ENCODE measurements at places on chromosomes 3 and 15.
A peak's percentile ranks its signal among the peaks of the same experiment; 100 is the strongest.

DNA sequence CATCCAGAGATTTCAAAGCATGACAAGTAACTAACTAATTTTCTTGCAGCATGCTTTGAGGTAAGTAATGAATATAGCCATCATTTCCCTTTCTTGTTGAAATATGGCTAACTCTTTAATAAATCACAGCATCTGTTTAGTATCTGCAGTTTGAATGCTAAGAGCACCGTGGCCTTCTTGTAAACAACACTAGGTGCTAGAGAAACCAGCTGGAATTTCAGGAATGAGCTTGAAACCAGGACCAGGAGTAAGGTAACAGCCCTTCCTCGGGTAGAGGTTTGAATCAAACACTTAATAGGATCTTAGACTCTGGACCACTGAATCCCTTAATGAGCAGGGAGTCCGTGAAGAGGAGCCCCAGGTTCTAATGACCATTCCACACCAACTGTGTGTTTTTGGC is 13.6 kb downstream of the CALML4 start:
- DNase-seq: no peak

DNA sequence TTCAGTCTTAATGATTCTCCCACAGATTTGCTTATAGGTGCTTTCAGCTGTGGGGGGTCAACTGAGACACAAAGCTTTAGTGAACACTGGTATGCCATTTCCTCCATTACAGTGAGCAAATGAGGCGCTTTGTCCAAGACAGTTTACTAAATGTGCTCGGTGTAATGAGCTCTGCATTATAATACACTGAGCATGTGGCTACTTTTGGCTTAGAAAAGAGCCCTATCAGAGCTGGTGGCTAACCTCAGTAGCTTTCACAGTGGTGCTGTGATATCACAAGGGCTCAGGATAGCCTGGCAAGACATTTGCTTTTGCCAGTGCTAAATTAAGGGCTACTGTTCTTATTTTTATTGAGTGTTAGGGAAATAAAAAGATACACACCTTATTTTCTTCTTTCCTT is 749.7 kb upstream of the ARPP21 start:
- no peak for DNase-seq

DNA sequence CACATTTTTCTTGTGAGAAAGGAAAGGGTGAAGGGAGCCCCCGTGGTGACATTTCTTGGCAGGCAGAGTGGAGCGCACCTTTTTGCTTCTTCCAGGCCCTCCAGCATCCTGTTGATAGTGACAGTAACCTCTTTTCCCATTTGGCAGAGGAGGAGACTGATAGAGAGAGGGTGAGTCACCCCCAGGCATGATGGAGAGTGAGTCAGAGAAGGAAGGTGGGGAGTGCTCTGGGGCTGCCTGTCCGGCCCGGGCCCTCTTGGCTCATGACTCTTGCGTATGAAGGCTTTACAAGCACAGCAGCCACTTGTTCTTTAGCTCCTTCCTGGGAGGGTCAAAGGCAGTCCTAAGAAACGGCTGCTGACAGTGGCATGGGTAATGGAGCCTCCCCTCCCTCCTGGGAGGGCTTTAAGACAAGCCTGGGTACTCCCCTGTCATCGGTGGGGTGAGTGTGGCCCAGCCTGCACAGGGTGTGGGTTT is 16.0 kb downstream of the ANKRD63 start:
- DNase-seq: no peak

DNA sequence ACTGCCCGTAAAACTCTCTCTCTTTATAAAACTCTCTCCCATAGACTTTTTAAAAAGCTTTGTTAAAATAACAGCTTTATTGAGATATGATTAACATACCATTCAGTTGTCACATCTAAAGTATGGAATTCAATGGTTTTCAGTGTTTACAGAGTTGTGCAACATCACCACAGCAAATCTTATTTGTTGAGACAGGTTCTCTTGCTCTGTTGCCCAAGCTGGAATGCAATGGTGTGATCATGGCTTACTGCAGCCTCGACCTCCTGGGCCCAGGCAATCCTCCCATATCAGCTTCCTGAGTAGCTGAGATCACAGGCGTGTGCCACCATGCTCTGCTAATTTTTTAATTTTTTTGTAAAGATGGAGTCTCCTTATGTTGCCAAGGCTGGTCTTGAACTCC is 35.9 kb upstream of the TRAK1 start:
- peak; percentile 1 for DNase-seq

GRCh38 chr15:80710635-80711554 is 15.8 kb downstream of the ABHD17C start:
- peak; percentile 74 for DNase-seq

DNA sequence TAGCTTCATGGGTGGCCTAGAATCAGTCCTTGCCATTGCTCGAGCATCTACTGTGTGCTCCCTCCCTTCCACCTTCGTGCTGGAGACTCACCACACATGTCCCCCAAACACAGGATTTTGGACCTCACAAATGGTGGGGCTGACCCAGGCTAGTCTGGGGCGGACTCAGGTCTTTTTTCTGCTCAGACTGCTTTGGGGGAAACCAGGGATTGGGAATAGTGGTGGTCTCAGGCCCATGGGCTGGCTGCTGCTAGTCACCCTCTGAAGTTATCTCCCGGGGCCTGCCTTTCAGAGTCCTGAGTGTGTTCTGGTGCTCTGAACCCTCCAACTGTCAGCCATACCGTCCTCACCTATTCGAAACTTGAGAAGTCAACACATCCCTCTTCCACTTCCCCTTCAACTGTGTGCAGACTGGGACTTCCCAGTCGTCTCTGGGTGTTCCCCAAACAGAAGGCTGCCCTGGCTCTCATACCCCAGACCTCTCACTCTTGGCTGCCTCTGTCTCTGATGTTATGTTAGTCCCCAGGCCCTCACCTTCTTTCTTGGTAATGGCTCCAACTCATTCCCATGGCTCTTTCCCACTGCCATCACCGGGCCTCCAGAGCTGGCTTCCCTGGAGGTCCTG is 46.0 kb downstream of the PPCDC start:
- no peak for DNase-seq

GRCh38 chr3:53589201-53589600 is 94.8 kb downstream of the CACNA1D start:
- DNase-seq: no peak

GRCh38 chr3:194091141-194091540 is 44.8 kb upstream of the HES1 start:
- DNase-seq: no peak

- no peak for DNase-seq
Measured at GRCh38 chr15:74243431-74243830, 7.3 kb downstream of the CCDC33 start.

DNA sequence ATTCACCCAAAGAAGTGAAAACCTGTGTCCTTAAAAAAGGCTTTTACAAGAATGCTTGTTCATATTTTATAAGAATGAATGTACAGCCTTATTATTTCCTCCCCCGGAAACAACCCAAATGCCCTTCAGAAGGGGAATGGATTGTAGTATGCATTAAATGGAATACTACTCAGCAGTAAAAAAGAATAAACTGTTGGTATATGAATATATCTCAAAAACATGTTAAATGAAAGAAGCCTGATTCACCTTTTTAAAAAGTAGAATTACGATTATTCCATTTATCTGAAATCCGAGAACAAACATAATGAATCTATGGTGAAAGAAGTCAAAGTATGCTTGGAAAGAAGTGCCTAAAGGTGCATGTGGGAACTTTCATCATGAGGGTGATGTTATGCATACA is 20.5 kb downstream of the STT3B start:
- no peak for DNase-seq

DNA sequence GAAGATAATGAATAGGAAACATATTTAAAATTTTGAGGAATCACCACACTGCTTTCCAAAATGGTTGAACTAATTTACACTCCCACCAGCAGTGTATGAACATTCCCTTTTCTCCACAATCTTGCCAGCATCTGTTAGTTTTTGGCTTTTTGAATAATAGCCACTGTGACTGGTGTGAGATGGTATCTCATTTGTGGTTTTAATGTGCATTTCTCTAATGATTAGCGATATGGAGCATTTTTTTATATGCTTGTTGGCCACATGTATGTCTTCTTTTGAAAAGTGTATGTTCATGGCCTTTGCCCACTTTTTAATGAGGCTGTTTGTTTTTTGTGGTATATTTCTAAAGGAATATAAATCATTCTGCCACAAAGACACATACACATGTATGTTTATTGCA is 166.3 kb downstream of the NECTIN3 start:
- no peak for DNase-seq

DNA sequence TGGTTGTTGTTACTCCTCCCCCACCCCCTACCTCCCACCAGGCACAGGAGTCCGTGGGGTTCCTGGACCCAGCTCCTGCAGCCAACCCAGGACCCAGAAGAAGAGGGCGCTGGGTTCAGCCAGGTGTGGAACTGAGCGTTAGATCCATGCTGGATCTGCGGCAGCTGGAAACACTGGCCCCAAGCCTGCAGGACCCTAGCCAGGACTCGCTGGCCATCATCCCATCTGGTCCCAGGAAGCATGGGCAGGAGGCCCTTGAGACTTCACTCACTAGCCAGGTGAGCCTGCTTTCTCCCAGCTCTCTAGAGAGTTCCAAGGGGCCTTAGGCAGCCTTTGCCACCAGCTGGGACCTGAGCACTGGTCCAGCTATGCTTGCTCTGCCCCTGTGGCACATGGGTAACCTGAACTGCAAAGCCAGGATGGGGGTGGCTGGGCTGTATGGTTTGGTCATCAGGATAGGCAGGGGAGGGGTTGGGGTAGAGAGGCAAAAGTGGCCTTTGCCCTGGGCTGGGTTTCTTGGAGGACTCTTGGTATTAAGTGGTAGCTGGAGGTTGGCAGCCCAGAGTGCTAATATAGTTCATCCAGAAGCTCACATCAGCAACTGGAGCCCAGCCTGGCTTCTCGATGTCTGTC is 7.0 kb upstream of the JMJD7 start:
- no peak for DNase-seq

DNA sequence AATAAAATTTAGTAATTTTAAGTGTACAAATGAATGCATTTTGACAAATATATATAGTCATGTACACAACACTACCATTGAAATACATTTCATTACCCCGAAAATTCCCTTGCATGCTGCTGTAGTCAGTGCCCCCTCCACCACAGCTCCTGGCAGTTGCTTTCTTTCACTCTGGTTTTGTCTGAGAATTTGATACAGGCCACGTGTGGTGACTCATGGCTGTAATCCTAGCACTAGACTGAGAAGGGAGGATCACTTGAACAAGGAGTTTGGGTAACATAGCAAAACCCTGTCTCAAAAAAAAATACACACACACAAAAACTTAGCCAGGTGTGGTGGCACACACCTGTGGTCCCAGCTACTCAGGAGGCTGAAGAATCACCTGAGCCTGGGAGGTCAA is 65.4 kb downstream of the TFRC start:
- no peak for DNase-seq

DNA sequence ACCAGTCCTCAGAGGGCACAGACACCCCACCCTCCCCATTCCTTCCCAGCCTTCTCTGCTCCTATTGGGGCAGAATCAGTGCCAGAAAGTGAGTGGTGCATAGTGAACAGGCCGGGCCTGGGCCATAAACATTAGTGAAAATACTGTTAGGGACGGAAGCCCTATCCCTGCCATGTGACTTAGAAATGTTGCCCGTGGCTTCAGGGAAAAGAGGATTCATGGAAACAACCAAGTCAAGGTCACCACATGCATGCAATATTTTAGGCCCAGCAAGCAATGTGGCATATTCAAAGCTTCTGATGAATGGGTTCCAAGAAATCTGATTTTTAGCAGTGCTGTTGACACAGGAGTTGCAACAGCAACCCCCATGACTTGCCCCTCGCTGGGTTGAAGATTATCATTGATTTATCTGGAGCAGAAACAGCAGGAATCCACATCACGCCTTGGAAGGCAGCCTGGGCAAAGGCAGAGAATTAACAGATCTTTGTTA is 52.3 kb downstream of the CCNL1 start:
- DNase-seq: no peak

DNA sequence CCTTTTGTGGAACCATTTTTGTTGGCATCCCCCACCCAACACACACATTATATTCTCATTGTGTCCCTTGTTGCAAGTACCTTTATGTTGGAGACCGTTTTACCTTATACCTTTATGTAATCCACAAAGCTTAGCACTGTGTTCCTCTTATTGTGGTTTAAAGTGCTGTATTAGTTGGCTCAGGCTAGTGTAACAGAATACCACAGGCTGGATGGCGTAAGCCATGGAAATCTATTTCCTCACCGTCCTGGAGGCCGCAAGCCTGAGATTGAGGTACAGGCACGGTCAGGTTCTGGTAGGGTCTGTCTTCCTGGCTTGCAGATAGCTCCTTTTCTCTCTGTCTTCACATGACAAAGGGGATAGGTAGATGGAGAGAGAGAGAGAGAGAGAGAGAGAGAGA is 302.8 kb downstream of the ROBO2 start:
- no peak for DNase-seq

DNA sequence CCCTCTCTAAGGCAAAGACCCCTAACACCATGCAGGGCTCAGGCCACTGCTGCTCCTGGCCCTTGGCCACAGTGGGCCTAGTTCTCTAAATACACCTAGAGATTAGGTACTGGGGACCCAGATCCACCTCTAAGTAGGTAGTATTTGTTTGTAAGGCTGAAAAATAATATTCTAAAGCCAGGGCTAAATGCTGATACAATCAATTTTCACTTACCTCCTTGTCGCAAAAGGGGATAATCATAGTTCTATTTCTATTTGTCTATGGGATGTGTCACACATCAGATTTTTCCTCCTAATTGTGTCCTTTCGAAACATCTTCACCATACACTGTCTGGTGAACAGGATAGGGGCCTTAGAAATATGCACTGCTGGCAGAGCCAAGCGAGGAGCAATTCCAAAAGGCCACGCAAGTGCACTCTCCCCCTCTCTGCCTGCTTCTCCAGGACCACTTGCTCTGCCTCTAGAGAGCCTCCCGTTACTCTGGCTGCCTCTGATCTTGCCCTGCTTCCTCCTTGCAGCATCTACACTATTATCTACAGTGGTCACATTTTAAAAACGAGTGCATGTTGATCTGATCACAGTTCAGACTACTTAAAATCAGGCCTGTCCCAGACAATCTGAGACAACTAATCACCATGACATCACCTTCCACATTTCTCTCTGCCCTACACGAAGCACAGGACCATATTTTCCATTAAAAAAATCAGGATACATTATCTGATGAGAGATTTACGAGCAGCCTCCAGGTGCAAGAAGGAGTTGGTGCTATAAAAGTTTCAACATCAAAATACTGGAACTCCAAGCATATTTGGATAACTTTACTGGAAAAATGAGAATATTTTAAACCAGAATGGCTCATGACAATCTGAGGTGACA is 115.4 kb downstream of the MYLK start:
- DNase-seq: no peak

GRCh38 chr3:45225465-45226205 is 452 bp downstream of the TMEM158 start:
- peak; percentile 70 for DNase-seq

GRCh38 chr15:98794211-98794610 is 145.9 kb downstream of the IGF1R start:
- DNase-seq: no peak

DNA sequence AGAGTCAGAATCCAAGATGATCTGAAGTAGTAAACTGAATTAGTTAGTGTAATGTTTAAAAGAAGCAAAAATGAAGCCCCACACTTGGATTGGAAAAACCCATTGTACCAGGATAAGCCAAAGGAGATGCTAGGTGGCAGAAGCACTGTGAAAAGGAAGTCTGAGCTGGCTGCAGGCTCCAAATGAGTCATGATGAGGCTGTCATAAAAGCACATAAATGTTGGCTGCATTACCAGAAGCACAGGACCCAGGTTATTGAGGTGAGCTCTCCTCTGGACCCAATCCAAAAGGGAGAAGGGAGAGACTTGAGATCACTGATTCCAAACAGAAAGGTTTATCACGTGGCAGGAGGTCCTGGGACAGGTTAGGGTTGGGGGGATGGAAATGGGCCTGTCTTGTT is 3.2 kb upstream of the ACAN start:
- no peak for DNase-seq

GRCh38 chr3:71066356-71066755 is 517.2 kb downstream of the FOXP1 start:
- no peak for DNase-seq

GRCh38 chr3:197460002-197460401 is 95.8 kb downstream of the BDH1 start:
- no peak for DNase-seq
